ENCODE measurements at places on chromosomes 3 and 15.
A peak's percentile ranks its signal among the peaks of the same experiment; 100 is the strongest.

GRCh38 chr15:29712149-29712885 lies 110.0 kb downstream of the TJP1 start:
- no peak for DNase-seq

- DNase-seq = no peak
Observed at GRCh38 chr3:52827866-52828376, 2.6 kb downstream of the ITIH4 start.

- DNase-seq = no peak
Observed at GRCh38 chr3:141328286-141329166, 39.8 kb upstream of the ZBTB38 start.

- DNase-seq = peak; percentile 76
Observed at GRCh38 chr3:12501360-12502020, 17.2 kb downstream of the TSEN2 start.

GRCh38 chr3:399647-400046 lies 203.1 kb downstream of the CHL1 start:
- no peak for DNase-seq

DNA sequence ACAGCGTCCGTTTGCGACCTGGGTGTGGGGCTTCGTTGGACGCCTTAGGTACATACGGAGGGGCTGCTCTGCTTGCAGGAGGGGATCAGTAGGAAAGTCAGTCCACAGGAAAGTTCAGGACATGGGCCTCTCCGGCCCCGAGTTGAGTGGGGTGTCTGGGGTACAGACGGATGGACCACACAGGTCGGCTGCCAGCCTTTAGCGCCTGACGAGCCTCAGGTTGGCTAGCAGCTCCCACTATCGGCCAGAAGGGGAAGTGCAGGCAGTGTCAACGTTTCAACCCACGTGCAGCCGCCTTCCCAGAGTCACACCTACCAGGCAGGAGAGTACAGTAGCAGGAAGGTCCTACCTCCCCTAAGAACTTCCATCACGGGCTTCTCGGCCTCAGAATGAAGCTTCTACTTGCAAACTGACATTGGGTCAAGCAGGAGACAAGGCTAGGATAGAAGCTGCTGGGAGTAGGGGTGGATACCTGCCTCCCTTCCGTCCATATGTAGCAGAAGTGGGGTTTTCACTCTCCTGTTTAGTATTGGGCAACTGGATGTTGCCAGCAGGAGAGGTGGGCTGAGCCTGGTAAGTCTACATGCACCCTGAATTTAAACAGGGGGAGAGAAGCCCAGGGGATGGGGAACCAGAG lies 1.8 kb upstream of the SCN5A start:
- no peak for DNase-seq

DNA sequence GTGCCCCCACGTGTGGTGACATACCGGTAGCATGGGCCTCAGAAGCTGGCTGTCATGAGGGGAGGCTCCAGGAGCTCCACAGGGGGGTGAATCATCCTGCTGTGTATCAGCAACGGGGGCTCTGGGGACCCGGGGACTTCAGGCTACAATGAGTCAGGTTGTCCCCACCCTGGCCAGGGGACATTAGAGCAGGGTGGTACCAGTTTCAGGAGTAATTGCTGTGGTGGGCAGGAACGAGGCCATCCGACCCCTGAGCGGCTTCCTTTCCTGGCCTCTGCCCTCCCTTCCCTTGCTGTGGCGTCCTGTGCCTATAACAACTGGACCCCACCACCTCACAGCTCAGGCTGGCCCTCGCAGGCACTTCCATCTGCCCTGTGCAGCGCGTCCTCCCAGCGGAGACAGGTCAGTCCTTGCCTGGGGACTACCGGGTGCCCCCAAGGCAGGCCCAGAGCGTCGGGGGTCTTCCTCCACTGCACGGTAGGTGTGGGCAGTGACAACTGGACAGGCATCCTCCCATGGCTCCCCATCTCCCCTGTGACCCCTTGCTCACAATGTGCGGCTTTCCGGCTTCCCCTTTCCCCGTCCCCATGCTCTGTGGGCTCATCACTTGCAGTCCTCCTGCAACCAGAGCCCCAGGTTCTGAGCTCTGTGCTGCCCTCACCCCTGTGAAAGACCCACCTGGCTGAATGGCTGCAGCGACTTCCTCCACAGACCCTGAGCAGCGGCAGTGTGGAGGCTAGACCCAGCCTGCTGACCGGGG lies 57.0 kb downstream of the KLF15 start:
- no peak for DNase-seq

GRCh38 chr3:129469026-129469425 lies 29.0 kb downstream of the IFT122 start:
- DNase-seq = no peak

- peak; percentile 55 for DNase-seq
Observed at GRCh38 chr15:83061680-83062079, 5.4 kb downstream of the BTBD1 start.

DNA sequence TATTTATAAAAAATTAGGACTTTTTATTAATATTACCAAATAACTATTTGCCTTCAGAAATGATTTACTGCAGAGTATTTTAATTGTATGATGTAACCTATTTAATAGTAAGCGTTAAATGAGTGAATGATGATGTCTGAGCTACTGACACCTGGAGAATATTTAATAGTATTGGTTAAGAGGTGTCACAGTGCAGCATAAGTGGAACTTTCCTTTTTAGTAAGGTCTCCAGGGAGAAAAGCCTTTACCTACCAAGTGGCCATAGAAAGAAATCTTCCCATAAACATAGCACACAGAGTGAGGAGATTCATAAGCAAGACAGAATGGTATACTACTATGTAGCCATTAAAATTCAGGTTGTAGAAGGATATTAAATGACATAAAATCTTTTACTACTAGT lies 441.7 kb downstream of the TBL1XR1 start:
- DNase-seq = no peak
